CMK (cell line): ENCODE measurements at places on chromosomes 6 and 20.

DNA sequence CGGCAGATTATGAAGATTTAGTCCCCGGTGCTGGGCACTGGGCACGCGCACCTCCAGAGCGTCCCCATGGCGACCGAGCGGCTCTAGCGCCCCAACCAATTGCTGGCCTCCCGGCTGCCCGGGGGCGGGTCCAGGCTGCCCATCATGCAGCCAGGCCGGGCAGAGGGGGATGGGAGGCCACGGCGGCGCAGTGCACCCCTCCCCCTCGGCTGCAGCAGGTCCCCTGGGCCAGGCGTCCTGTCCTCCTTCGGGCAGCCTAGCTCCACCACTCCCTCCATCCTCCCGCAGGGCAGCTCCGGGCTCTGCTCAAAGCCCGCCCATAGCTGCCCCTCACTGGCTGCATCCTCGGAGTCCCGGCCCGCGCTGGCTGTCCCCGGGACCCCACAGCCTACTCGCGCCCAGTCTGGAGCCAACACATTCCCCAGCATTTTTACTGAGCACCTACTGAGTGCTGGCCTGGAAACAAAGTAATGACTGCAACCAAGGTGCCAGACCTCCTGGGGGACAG lies 99.4 kb downstream of the ASXL1 start:
- DNase-seq, result no peak

- DNase-seq, result no peak
Measured at GRCh38 chr6:5014072-5014561, 10.3 kb upstream of the RPP40 start.

DNA sequence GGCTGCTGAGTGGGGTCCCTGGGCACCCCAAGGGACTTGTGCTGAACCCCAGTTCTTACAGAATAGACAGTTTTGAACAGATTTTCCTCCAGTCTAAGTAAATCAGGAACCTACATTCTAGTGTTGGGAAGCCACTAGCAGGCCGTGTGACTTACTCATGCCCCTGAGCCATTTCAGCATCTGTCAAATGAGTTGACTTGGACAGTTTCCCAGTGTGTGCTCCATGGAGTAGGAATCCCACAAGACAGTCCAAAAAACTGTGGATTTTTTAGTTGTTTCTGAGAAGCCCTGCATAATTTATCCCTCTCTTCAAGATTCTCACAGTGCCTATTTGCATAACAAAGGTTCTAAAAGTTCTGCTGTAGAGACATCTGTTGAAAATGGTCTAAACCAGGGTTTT lies 2.1 kb downstream of the GABRR2 start:
- DNase-seq, result no peak

DNA sequence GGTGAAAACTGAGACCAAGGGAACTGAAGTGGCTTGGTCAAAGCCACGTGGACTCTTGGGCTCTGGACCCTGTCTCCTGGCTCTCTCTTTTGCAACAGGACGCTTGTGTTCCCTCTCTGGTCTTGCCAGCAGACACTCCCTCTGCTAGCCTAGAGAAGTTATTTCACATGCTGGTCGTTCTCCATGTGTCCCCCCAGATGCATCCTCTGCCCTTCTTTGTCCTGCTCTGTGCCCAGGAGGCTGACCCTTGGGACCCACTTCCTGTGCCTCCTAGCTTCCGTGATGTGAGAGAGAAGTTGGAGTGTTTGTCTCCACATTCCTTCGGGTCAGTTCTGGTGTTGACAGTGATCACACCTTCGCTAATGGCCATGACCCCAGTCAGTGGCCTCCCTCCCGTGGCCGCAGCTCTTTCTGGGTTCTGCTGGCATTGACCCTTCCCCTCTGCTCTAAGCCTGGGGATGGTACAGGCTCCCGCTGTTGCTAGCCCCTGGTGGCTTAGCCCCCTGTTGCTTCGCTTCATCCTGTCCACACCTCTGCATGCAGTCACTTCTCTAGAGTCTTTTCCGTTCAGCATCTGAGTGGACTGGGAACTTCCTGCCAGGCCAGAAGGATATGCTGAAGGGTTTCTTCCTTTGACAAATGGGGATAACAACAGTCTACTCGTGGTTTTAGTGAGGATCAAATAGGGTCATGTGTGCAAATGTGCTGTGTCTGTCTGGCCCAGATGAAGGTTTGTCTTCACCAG lies 70.1 kb upstream of the BMP2 start:
- DNase-seq, result no peak

GRCh38 chr6:131116755-131117360 lies 18.4 kb upstream of the AKAP7 start:
- DNase-seq, result peak; percentile 35

GRCh38 chr6:113630738-113631535 lies 226.2 kb upstream of the MARCKS start:
- no peak for DNase-seq

DNA sequence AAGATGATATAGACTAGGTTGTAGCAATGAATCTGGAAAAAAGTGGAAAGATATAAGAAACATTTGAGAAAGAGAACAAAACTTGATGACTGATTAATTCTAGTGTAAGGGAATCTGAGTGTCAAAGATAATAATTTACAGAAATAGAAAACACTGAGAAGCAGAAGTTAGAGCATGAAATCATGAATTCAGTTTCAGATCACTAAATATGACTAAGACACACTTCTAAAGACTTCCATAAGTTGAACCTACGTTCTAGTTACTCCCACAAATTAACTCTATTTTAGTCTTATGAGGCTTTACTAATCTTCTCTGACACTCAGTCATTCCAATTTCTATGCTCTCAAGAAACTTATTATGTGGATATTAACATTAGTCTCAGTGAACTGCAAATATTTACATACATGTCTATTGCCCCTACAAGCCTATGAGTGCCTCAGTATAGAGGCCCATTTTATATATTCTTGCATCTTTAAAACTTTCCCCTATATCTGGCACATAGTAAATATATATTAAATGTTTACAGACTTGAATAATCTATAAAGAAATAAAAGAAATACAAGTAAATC lies 30.4 kb downstream of the IBTK start:
- no peak for DNase-seq

DNA sequence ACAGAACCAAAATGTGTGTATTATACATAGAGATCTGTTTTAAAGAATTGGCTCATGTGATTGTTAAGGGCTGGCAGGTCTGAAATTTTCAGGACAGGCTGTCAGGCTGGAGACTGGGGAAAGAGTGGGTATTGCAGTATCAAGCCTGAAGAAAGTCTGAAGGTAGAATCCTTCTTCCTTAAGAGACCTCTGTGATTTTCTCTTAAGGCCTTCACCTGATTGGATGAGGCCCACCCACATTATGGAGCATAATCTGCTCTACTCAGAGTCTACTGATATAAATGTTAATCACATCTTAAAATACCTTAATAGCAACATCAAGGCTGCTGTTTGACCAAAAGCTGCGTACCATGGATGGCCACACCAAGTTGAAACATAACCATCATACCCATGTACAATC lies 43.4 kb upstream of the HINT3 start:
- no peak for DNase-seq

DNA sequence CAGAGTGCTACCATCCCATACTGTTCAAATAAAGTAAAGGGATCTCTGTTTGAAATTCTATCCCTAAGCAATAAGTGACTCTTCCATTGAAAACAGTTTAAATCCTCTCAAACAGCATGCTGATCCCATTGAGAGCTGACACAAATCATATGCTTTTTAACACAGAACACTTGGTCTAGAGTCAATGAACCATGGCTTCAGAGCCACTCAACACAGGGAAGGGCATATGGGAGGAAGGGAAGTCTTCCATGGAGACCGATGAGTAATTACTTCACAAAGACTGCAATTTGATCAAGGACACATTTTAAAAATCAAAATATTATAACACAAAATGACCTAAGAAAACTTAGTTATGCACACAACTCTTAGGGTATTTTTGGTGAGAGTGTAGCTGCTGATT lies 1073.0 kb upstream of the MAP3K7 start:
- no peak for DNase-seq

- DNase-seq, result no peak
Measured at GRCh38 chr20:44212792-44213191, 2.2 kb upstream of the OSER1 start.

DNA sequence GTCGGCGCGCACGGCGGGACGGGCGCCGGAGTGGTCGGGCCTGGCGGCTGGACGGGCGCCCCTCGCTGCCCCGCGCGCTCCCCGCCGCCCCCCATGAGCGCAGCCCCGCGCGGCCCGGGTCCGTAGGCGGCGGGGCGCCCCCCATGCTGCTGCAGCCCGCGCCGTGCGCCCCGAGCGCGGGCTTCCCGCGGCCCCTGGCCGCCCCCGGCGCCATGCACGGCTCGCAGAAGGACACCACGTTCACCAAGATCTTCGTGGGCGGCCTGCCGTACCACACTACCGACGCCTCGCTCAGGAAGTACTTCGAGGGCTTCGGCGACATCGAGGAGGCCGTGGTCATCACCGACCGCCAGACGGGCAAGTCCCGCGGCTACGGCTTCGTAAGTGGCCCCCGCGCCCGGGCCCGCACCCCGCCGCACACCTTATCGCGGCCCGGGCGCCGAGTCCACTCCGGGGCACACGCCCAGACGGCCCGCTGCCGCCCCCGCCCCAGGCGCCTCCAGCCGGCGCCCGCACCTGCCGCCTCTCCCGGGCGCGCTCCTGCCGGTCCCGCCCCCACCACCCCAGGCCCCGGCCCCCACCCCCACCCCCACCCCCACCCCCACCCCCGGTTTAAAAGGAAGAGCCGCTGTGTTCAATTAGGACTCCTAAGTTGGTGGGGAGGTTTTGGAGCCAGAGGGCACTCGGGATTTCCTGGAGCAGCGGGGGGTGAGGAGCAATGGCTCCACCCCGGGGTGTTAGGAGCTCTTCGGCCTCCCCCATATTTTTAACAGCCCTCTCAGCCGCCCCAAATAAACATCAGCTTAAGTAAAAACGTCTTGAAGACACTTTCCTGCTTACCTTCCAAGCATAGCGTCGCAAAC lies 474 bp downstream of the RBM38 start:
- no peak for DNase-seq

DNA sequence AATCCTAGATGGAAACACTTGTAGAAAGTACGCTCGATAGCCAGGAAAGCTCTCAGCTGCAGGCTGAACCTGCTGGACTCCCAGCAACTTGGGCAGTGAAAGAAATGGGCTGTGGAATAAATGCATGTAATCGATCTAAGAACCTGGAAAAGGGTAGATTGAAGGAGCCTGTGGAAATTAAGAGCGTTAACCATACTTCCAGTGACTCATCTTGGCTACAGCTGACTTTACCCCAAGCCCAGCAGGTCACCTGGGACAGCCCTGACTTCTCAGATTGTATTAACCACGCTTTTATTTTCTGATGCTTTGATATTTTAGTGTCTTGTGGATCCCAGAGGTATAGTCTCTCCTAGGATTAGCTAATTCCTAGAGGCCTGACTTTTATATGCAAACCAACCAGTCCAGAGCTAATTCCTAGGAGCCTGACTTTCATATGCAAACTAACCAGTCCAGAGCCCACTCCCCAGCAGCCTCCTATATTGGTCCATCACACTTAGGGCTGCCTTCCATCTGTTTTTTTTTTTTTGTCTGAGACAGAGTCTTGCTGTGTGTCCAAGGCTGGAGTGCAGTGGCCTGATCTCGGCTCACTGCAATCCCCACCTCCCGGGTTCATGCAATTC lies 86.3 kb downstream of the GMPR start:
- DNase-seq, result no peak

GRCh38 chr20:11305406-11305805 lies 612.3 kb upstream of the BTBD3 start:
- no peak for DNase-seq

DNA sequence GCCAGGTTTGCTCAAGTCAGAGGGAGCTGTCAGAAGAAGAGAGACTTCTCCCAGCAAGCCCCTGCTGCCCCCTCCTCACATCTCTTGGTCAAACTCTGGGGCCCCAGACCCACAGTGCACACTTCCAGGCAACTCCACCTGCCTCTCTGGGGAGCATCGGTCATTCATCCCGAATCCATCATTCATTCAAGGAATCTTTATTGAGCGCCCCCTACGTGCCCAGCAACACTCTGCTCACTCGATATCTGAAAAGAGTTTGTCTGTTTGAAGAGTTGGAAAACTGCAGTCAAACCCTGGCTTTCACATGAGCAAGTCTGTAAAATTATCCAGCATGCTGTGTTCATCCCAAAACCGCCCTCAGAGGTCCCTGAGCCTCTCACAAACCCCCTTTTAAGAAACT lies 66.2 kb downstream of the PRR18 start:
- DNase-seq, result no peak

DNA sequence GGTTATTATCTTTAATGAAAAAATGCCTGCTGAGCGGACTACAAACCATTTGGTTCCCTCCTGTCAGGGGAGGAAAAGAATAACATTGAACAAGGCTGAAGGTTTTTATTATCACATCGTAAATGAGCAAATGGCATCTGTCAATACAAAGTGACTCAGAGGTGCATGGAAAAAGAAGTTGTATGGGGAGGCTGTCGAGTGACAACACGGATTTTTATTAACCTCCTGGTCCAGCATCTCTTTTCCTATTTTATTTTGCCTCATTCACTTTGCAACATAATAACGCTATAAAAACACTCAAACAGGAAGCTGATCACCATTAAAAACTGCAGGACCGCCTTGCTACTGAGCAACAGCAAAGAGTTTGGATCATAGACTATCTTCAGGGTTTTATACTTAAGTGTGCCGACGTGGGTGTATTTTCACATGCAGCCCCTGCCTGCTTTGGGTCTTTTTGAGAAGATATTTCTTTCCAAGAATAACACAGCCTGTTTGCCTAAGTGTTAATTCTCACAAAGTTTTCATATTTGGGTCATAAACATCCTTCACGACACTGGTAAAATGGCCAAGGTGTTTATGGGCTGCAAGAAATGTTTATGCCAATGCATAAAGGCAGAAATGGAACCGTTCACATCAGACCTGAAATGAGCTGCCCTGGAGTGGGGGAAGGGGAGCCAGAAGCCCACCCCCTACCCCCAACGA lies 132.1 kb upstream of the SALL4 start:
- DNase-seq, result no peak

- no peak for DNase-seq
Measured at GRCh38 chr6:33817489-33817888, 13.7 kb upstream of the MLN start.

DNA sequence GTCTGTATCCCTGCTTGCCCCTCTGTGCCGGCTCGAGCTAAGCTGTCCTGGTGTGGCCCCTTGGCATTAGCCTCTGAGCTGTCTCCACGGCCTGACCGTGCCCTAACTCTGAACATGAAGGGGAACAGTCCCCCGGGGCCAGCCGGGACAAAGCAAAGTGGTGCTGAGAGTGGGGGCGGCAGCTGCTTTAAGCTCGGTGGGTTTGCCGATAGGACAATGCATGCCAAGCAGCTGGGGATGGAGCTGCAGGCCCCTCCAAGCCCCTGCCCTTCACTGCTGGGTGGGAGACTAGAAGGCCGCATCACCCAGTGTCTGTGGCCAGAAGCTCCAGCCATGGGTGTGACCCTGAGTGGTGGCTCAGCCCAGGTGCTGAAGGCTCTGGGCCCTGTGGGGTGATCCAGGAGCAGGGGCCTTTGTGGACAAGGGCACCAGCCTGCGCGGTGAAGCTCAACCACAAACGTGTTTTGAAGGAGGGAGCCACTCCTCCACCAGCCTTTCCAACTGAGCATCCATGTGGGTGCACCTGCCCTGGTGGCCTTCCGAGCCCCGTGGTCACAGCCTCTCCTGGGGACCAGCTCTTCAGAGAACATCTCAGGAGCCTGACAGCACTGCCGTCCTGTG lies 242.5 kb downstream of the ERMARD start:
- DNase-seq, result no peak

- no peak for DNase-seq
Measured at GRCh38 chr6:111952821-111953540, 79.7 kb upstream of the FYN start.
